ENCODE measurements at places on chromosomes 7 and 10. TPM values are rescaled to one million over a fixed set of nuclear protein-coding genes. Genes with fewer than 3 reads are reported as not detected.

The PDE6C gene
- total RNA-seq: not detected

The ACTR3C gene
- 4.0 TPM for total RNA-seq

The PARG gene
- total RNA-seq: 31.6 TPM

The ZYX gene
- 173 TPM for total RNA-seq

The HOXA7 gene
- total RNA-seq: not detected

The SFXN4 gene
- total RNA-seq: 29.9 TPM

Measured in activated CD8-positive, alpha-beta memory T cell treated with anti-CD3 and anti-CD28 coated beads, Interleukin-2, amount 10 ng/mL, durations not matched to agents 7 days and 5 days (primary cell).